ENCODE measurements at places on chromosomes 1 and 21.

DNA sequence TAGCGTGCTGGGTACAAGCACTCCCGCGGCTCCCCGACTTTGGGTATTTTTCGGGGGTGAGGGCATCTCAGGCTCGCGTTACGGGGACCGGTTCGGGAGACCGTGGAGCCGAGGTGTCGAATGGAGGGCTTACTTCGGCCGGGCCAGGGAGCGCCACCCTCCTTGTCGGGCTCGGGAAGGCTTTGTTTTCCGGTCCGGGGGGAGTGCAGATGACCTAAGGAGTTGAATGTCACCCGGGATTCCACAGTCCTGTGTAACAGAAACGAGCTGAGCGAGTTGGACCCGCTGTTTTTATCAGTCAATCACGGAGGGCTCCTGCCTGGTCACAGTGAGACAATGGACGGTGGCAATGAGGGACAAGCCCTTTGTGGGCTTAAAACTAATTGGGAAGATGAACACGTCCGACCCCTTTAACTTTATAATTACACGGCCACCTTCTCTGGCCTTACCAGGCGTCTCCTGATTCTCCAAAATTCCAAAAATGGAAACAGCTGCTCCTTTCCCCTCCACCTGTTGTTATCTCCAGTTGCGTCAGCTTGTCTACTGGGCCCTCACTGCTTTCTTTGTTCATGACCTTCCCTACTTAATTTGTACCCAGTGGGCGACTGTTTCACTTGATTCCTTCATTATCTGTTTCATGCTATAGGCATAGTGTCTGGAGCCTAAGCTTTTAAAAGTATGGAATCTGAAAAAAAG, 929 bp upstream of the TRIM45 start:
- peak overlapping the region; percentile 43 for H3K27ac ChIP-seq
- H3K27me3 ChIP-seq, result no peaks in the 10 kb centered on the region
- H3K4me1 ChIP-seq, result peaks cover 9% of the 10 kb centered on the region
- H3K4me3 ChIP-seq, result peak overlapping the region; percentile 12
- DNase-seq, result no peak

DNA sequence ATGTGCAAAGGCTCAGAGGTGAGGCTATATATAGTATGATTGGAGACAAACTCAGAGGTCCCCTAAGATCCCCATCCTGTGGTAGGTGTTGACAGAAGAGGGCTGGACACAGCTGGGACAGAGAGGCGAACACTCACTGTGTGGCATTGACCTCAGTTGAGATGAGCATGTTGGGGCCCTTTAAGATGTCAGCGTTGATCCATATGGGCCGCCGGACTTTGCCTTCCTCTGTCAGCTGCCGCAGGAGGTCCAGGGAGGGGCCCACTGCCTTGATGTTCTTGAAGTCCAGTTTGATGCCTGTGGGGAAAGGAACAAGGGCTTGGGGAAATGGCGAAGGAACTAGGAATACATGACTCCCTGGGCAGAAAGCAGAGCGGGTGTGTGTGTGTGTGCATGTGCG, 8.8 kb downstream of the FAM151A start:
- no peaks in the 10 kb centered on the region for H3K4me1 ChIP-seq
- H3K27me3 ChIP-seq, result no peaks in the 10 kb centered on the region
- no peak overlapping the region for H3K27ac ChIP-seq

GRCh38 chr1:153395136-153395685, 4.3 kb upstream of the S100A8 start:
- no peak overlapping the region for H3K27ac ChIP-seq
- H3K4me3 ChIP-seq, result no peak overlapping the region
- H3K4me1 ChIP-seq, result no peaks in the 10 kb centered on the region

DNA sequence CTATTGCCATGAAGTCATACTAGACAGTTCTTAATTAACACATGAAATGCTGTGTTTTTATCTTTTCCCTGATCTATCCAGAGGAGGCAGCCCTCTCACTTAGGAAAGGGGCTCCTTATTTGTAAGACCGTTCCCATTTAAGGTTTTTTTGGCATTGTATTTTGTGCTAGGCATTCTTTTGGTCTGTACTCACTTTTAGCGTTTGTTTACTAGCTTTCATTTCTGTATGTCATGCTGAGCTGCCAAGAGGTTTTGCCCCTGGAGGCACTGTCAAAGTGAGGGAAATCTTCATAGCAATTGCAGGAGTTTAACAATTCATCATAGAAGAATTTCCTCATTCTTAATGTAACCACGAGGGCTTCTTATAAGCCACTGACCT, 59.5 kb downstream of the MTR start:
- H3K27ac ChIP-seq, result peak overlapping the region; percentile 63
- no peak overlapping the region for H3K4me3 ChIP-seq
- H3K4me1 ChIP-seq, result no peaks in the 10 kb centered on the region
- H3K27me3 ChIP-seq, result no peaks in the 10 kb centered on the region
- DNase-seq, result no peak
- H3K36me3 ChIP-seq, result no peaks in the 10 kb centered on the region

- no peaks in the 10 kb centered on the region for H3K36me3 ChIP-seq
- H3K4me1 ChIP-seq, result peaks cover 6% of the 10 kb centered on the region
- H3K27ac ChIP-seq, result no peak overlapping the region
Observed at GRCh38 chr1:76426606-76427005, 352.1 kb downstream of the ST6GALNAC3 start.

DNA sequence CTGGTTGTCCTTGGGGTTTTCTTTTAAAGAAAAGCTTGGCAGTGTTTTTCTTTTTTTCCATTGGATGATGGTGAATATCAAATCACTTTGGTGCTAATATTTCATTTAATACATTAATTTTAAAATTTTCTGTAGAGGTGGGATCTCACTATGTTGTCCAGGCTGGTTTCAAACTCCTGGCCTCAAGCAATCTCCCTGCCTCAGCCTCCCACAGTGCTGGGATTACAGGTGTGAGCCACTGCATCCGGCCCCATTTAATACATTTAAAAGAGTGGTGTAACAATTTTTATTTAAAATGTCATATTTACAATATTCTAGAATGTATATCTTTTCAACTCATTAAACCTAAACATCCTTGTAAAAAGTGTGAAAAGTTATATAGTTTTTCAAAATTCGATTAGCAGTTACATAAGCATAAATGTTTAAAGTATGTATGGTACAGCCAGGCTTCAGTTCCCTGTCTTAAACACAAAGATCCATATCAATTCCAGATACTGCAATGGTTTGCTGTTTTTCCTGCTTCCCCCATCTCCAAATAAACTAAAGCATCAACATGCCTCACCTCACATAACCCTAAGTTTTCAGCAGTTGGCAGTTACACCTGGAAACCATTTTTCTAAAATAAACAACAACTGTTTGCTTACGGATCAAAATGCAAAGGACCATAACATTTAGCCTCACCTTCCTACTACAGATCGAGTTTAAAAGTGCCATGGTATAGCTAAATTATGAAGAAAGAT, 8.9 kb upstream of the LGALS8 start:
- no peak overlapping the region for H3K4me3 ChIP-seq
- H3K36me3 ChIP-seq, result no peaks in the 10 kb centered on the region
- H3K4me1 ChIP-seq, result peaks cover 11% of the 10 kb centered on the region
- no peak overlapping the region for H3K27ac ChIP-seq
- no peak for DNase-seq
- no peaks in the 10 kb centered on the region for H3K27me3 ChIP-seq

GRCh38 chr1:103362348-103363007, 163.0 kb upstream of the RNPC3 start:
- no peaks in the 10 kb centered on the region for H3K27me3 ChIP-seq
- DNase-seq, result no peak
- no peak overlapping the region for H3K4me3 ChIP-seq
- H3K36me3 ChIP-seq, result no peaks in the 10 kb centered on the region
- H3K4me1 ChIP-seq, result no peaks in the 10 kb centered on the region

DNA sequence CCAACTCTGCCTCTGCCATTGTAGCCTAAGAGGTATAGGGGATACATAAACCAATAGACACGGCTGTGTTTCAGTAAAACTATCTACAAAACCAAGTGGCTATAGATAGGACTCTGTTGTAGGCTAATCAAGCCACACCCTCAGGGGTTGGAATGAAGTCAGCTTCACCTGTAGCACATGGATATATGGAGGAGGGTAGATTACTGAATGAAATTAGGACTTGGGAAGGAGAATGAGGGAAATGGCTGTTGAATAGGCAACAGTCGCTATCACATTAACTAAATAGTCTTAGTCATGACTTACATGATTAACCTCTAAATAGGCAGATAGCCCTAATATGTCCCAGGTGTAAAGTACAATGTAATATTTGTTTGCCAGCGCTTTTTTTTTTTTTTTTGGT, 49.7 kb downstream of the DESI2 start:
- no peaks in the 10 kb centered on the region for H3K4me1 ChIP-seq
- no peak for DNase-seq
- no peak overlapping the region for H3K4me3 ChIP-seq
- no peaks in the 10 kb centered on the region for H3K36me3 ChIP-seq

GRCh38 chr1:40974945-40975344, 4.6 kb upstream of the CTPS1 start:
- DNase-seq, result no peak
- no peaks in the 10 kb centered on the region for H3K36me3 ChIP-seq
- no peak overlapping the region for H3K27ac ChIP-seq

GRCh38 chr1:191541758-191542157, 616.5 kb upstream of the RGS18 start:
- H3K4me3 ChIP-seq, result no peak overlapping the region
- no peak overlapping the region for H3K27ac ChIP-seq
- no peaks in the 10 kb centered on the region for H3K36me3 ChIP-seq
- no peak for DNase-seq

DNA sequence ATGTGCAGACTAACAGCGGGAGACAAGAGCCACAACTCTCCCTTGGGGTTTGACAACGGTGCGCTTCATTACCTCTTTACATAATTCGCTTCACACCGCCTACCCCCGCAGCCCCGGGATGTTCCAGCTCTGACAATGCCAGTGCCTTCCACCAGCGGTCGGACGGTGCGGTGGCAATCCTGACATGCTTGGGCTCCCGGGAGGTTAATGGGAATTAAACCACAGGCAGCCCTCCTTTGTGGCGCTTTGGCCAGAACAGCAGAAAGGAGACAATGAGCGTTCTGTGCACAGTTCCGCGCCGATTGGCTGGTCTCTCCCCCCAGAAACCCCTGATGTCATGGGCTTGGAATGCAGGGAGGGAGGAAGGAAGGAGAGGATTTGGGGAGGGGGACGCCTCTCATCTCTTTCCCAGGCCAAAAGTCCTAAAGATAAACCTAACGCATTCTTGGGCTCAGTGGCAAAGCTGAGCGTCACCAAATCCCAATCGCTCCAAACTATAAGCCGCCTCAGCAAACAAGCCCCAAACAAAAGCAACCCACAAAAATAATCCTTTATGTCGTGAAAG, 1.3 kb downstream of the CNN3 start:
- H3K36me3 ChIP-seq, result no peaks in the 10 kb centered on the region
- no peaks in the 10 kb centered on the region for H3K27me3 ChIP-seq
- peak; percentile 80 for DNase-seq
- H3K27ac ChIP-seq, result peak overlapping the region; percentile 100
- peak overlapping the region; percentile 71 for H3K4me3 ChIP-seq

DNA sequence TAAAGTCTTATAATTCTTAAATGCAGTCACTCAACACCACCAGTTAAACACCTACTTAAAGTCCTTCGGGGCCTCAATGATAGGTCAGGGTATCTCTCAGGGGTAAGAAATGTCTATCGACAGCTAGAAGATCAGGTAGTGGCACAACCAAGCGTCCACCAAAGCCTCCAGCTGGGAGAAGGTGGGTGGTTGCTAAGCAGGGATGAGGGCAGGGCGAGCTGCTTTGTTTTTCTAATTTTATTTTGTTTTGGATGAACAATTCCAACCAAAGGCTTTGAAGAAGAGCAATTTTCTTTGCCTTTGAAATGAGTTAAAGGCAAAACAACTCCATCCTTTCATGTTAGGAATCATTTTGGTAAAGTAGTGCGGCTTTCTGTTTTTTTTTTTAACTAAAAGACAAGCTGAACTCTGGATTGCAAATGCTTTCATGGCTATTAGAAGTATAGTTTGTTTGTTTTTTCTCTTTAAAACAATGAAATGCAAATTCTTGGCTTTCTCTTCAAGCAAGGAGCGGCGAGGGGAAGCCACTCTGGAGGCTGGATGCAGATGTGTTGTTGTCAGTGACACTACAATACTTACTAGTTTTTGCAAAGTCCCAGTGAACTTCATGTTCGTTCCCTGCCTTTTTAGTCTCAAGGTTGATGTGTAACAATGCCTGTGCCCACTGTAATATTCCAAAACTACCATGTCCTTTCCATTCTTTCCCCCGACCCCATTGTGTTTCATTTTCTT, 106.0 kb downstream of the MRPS6 start:
- no peak overlapping the region for H3K27ac ChIP-seq
- H3K4me1 ChIP-seq, result no peaks in the 10 kb centered on the region
- no peaks in the 10 kb centered on the region for H3K36me3 ChIP-seq
- no peaks in the 10 kb centered on the region for H3K27me3 ChIP-seq
- H3K4me3 ChIP-seq, result no peak overlapping the region
- DNase-seq, result no peak
